NCI-H526 (cell line): ENCODE measurements at places on chromosomes 4 and X.

GRCh38 chr4:153137159-153137558, 67.1 kb upstream of the TRIM2 start:
- DNase-seq = no peak

GRCh38 chr4:22997358-22998224, 304.9 kb downstream of the GBA3 start:
- no peak for DNase-seq

GRCh38 chr4:186021461-186022167, 47.3 kb upstream of the TLR3 start:
- DNase-seq = peak; percentile 62

DNA sequence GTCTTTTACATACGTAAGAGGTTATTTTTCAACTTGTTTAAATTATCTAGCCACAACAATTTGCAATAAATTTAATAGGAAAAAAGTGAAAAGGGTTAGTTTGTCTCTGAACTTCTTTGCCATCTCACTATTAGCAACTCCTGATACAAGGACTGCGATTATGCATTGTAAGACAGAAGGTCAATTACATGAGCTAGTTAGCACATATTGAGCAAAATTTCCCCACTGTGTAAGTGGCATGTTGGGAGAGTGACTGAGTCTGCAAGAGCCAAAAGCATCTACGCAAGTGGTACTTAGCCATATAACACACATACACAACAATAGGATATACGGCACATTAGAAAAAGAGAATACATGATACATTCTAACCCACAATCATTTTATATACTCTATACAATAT, 927.2 kb downstream of the STPG2 start:
- DNase-seq = no peak

- no peak for DNase-seq
Measured at GRCh38 chr4:90990284-90990683, 863.1 kb downstream of the CCSER1 start.

DNA sequence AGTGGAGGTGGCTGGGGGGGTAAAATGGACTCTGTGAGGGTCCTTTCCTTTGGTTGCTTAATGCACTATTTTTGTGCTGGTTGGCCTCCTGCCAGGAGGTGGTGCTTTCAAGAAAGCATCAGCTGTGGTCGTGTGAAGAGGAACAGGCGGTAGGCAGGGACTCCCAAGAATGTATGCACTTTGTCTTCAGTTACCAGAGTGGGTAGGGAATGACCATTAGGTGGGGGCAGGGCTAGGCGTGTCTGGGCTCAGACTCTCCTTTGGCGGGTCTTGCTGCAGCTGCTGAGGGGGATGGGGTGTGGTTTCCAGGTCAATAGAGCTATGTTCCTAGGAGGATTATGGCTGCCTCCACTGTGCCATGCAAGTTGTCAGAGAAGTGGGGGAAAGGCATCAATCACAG, 509.0 kb downstream of the PCDH19 start:
- DNase-seq = no peak

- DNase-seq = no peak
Measured at GRCh38 chrX:46444011-46444410, 101.2 kb downstream of the ZNF674 start.

DNA sequence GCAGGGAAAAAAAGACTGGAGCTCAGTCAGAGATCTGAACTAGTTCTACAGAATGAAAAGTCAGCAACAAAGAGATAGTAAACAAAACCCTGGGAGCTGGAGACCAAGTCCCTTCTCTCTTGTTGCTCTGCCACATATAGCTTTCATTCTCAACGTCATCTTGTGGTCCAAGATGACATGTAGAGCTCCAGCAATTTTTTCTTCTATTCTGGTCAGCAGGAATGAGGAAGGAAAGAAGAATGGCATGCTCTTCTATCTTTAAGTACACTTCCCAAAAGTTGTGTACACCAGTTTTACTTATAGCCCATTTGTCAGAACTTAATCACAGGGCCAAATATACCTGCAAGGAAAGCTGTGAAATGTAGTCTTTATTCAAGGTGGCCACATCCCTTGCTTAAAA, 45.6 kb downstream of the RAP2C start:
- DNase-seq = no peak

GRCh38 chr4:88623097-88623496, 30.8 kb downstream of the HERC3 start:
- no peak for DNase-seq

GRCh38 chr4:113474017-113474416, 287.5 kb downstream of the CAMK2D start:
- DNase-seq = no peak

DNA sequence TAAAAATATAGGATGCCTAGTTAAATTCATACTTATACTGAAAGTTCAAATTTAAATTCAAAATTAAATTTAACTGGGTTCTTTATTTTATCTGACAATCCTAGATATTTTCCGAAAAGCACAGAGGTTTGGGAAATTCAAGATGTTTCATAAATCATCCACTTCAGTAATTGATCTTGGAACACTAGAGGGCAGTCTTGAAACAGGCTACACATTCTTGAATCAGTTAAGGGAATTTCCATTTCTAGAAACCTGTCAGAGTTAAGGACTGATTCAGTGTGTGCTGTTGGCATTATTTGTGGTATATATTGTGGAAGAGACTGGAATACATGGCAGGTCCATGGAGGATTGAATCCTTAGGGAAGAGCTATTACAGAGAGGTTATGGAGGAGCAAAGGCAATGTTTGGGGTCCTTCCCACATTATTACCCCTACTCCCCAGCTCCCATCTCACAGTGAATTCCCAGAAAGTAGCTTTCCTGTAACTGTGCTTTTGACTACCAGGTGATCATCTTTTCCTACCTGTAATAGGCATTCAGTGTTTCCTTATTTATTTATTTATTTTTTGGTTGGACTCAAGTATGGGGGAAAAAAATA, 92.9 kb downstream of the EGF start:
- peak; percentile 47 for DNase-seq

- no peak for DNase-seq
Measured at GRCh38 chr4:137961051-137961438, 281.1 kb downstream of the SLC7A11 start.

DNA sequence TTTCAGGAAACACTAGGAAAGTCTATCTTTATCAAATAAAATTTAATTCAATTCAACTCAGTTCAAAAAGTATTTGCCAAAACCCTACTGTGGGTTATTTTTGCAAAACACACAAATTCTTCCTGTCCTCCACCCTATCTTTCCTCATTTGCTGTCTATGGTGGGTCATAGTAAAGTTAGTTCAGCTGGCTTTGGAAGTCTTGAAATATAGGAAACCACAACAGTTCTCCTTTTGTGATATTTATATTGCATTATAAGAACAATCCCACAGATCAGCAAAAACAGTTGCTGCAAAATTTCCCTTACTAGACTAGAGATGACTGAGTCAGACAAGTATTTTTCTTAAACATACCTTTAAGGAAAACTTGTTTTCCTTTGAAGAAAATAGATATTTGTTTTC, 22.2 kb downstream of the CYBB start:
- no peak for DNase-seq

DNA sequence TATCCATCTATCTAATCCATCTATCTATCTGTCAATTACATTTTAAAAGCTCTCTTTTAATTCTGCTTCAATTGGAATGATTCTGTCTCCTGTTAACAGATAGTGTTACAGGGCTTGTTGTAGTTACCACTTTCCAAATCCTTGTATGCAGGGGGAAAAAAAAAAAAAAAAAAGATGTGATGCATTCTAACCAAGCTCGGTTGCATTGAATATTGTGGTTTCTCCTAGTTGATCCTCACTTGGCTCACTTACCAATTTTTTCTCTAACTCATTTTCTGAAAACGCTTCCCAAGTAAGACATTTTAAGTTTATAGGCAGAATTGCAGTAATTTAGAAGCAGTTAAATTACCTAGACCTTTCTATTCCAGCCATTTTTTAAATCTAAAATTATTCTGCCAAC, 327.9 kb upstream of the PITX2 start:
- DNase-seq = no peak

DNA sequence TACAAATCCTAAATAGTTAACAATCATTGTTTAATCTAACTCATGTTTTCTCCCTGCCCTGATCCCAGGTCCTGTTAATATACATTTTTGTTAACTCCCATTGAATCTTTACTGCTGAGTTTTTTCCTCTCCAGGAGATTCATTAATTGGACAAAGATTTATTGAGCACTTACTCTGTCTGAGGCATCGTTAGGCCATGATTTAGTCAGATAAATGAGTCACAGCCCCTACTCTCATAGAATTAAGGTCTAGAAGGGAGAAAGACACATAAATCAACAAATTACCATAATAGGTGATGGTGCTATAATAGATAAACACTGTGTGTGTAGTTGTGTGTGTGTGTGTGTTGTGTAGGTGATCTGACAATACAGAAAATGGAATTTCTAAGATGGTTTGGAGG, 112.5 kb downstream of the MAPK10 start:
- no peak for DNase-seq

DNA sequence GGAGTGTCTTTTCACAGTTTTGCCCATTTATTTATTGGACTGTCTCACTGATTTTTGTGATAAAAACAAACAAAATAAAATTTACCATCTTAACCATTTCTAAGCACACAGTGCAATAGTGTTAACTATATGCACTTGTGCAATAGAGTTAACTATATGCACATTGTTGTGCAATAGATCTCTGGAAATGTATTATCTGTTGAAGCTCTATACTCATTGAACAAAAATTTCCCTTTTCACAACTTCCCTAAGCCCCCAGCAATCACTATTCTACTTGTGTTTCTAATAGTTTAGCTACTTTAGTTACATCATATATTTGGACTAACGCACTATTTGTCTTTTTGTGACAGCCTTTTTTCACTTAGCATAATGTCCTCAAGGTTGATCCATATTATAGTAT, 59.7 kb upstream of the BEX4 start:
- no peak for DNase-seq

DNA sequence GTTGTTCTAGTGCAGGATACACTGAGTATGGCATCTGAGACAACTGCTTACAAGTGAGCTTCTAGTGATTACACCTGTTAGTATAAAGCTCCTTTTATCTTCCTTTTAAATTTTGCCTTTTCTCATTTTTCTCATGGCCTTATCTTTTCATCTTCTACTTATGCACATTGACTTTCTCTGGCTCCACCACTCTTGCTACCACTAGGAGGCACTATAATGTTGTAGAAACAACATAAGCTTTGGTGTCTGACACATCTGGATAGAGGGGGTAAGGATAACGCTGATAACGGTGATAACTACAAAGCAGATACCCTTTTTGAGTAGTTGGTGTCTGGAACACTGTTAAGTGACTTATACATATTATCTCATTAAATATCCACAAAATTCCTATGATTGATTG, 187.4 kb upstream of the TEX13C start:
- peak; percentile 31 for DNase-seq
